ENCODE measurements at places on chromosomes 1 and 21. TPM values are rescaled to one million over a fixed set of nuclear protein-coding genes. Genes with fewer than 3 reads are reported as not detected.

The ANP32E gene
- 44.8 TPM for total RNA-seq

DNA sequence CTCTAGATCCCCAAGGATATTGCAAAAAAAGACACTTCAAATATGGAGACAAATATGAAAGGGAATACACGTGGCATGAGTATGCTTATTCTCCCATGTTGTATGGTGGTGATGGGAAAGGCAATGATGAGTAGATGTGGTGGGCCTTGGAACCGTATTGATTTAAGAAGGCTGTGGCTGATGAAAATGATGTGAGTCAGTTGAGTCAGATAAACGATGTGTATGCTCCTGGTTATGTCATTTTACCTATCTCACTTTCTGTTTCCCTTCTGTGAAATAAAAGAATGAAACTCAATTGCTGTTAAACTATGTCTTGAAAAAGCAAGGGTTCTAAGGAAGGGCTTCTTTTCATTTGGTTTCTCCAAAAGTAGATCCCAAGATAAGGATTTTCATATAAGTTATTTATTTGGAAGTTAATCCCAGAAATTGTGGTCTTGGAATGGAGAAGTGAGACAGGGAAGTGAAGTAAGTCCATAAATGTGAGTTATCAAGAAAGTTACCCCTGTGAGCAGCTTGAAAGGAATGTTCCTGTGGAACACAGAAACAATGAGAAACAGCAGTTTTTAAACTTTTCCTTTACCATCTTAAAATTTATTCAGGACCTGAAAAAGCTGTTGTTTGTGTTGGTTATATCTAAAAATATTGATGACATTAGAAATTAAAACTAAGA lies 292.0 kb downstream of the DUSP10 start:
- no peak for DNase-seq

DNA sequence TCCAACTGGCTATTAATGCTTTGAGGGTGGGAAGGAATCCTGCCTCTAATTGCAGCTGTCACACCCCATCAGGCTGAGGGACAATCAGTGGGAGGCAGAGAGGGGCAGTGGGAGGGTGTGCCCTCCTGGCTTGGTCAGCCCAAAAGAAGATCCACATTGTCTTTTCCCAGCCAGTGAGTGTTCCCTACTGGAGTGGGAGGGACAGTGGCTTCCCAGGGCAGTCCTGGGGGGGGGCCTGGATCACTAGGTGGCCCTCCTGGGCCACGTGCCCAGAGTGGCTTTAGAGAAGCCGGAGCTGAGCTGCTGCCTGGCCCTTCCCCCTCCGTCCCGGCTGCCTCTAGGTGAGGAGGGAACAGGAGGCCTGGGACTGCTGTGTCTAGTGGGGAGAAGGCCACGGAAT lies 14.0 kb downstream of the INKA2 start:
- no peak for DNase-seq

The RGS4 gene
- total RNA-seq, result not detected

The TRIM67 gene
- total RNA-seq, result not detected
